Activated T-cell treated with anti-CD3 and anti-CD28 coated beads, Interleukin-2, amount 50 U/mL, for 72 hours (primary cell): ENCODE measurements at places on chromosomes 6 and 20. TPM values are rescaled to one million over a fixed set of nuclear protein-coding genes. Genes with fewer than 3 reads are reported as not detected.

- no peaks in the 10 kb centered on the region for H3K27me3 ChIP-seq
- no peak overlapping the region for H3K4me3 ChIP-seq
- no peaks in the 10 kb centered on the region for H3K36me3 ChIP-seq
- no peak for DNase-seq
- no peaks in the 10 kb centered on the region for H3K4me1 ChIP-seq
- no peak overlapping the region for H3K27ac ChIP-seq
Measured at GRCh38 chr20:58603721-58604120, 47.4 kb upstream of the STX16 start.

DNA sequence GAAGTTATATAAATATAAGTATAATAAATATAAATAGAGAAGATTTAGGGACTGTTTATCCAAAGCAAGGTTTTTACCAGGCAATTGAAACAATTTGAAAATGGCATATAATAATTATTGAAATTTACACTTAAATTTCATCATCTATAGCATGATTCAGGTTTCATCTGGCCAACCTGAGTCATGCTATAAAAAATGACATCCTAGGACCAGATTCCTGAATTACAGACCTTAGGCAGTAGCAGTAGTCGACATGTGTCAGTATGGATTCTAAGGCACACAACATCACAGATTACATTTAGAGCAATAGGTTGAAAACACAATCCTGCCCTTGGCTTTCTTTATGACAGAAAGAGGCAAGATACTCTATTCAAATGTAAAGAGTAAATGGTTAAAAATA, 592.3 kb downstream of the PHF3 start:
- no peak overlapping the region for H3K4me3 ChIP-seq
- no peak overlapping the region for H3K27ac ChIP-seq
- DNase-seq = no peak
- no peaks in the 10 kb centered on the region for H3K4me1 ChIP-seq
- no peaks in the 10 kb centered on the region for H3K27me3 ChIP-seq

GRCh38 chr6:29965873-29966601, 23.7 kb downstream of the HLA-A start:
- peaks cover 33% of the 10 kb centered on the region for H3K4me1 ChIP-seq
- peak overlapping the region; percentile 90 for H3K27ac ChIP-seq

- peak overlapping the region; percentile 100 for H3K27ac ChIP-seq
- H3K36me3 ChIP-seq = peaks cover 2% of the 10 kb centered on the region
- peak overlapping the region; percentile 87 for H3K4me3 ChIP-seq
Measured at GRCh38 chr20:59161721-59162120, 1.9 kb upstream of the ZNF831 start.

Gene CST2
- total RNA-seq = not detected
